Urinary bladder (tissue), 4 donors: ENCODE measurements at places on chromosomes 7 and 10. TPM values are rescaled to one million over a fixed set of nuclear protein-coding genes. Genes with fewer than 3 reads are reported as not detected.

DNA sequence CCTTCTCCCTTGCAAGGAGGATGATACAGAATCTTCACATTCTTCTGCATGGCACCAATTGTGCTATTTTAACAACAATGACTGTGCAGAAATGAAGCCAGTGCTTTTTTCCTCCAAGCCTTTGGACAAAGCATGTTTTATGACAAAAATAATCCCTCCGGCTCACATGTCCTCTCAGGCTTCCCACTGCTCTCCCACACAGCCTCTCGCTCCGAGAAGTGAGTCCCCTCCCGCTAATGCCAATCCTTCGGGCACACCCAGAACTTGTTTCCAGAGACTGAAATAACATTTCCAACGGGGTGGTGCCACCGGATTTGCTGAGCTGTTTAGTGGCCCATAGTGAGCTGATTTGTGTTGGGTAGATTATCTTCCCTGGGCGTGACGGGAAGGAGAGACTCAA is 35.8 kb downstream of the RBM17 start:
- DNase-seq: no peak

- no peak for DNase-seq
These were observed 45.9 kb upstream of the TNRC18 start for GRCh38 chr7:5469375-5470166.

Gene WNT8B
- 0.11 TPM for total RNA-seq

GRCh38 chr10:48506147-48506917 is 98.5 kb downstream of the ARHGAP22 start:
- no peak for DNase-seq

Gene NXPH1
- 2.0 TPM for total RNA-seq

- no peak for DNase-seq
These were observed 23.6 kb upstream of the ITGB8 start for GRCh38 chr7:20307119-20307518.

DNA sequence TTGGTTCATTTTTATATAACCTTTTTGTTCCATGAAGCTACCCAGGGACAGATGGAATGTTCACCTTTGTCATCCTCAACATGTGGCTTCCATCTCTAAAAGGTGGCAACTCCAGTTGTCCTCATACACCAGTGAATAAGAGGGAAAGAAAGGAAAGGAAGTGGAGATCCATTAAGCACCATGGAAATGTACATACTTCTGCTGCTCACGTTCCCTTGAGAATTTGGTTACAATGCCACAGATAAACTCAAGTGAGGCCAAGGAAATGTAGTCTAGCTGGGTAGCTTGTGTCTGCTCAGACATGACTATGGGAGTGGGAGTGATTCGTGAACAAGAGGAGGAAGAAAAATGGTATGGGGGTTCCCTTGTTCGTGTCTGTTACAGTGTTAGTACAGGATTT is 237.1 kb upstream of the FAM3C start:
- no peak for DNase-seq

Gene LBX1
- total RNA-seq: not detected

Gene RADIL
- 4.9 TPM for total RNA-seq

Gene IFT22
- 28.2 TPM for total RNA-seq

GRCh38 chr7:80288175-80289122 is 153.8 kb downstream of the GNAI1 start:
- DNase-seq: no peak
